ENCODE measurements at places on chromosomes 6 and 20. TPM values are rescaled to one million over a fixed set of nuclear protein-coding genes. Genes with fewer than 3 reads are reported as not detected.

CALHM4 gene
- not detected for polyA plus RNA-seq

TCF15 gene
- 5.3 TPM for polyA plus RNA-seq

GRM4 gene
- polyA plus RNA-seq: 2.2 TPM

LAMP5 gene
- polyA plus RNA-seq: 0.39 TPM

IRF4 gene
- 0.65 TPM for polyA plus RNA-seq

BACH2 gene
- 4.9 TPM for polyA plus RNA-seq

PTK7 gene
- 53.2 TPM for polyA plus RNA-seq

RNASET2 gene
- 14.3 TPM for polyA plus RNA-seq

C20orf141 gene
- polyA plus RNA-seq: not detected

GCNT2 gene
- 2.9 TPM for polyA plus RNA-seq

DNA sequence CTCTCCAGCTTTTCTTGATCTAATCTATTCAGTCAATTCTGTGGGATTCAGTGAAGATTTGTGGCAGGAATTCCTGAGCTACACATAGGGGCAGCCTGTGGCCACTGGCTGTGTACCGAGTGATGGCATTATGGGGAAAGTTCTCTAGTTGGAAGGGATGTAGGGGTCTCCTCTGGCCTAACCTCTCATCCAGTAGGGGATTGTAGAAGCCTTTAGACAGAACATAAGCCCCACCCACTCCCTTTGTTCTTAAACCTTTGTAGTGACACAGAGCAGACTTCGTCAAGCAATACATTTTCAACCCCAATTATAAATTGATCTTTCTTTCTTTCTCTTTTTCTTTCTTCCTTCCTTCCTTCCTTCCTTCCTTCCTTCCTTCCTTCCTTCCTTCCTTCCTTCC lies 188.9 kb downstream of the QKI start:
- DNase-seq: no peak

DNA sequence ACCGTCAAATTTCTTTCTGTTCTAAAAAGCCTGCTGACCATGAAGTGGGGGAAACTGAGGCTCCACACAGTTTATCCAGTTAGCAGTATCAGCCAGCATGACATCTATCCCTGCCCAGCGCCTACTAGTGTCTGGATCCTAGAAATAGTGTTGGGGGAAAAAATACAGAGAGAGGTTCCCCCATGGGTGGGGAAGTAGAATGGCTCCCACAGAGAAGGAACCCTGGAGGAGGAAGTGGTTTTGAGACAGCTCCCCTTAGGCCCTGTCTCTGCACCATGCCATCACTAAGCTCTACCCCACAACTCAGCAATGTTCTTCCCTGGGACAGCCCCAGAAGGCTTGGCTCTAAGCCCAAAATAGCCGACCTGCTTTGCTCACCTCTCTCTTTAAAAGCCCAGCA lies 153.4 kb downstream of the MBOAT1 start:
- DNase-seq: no peak

DNA sequence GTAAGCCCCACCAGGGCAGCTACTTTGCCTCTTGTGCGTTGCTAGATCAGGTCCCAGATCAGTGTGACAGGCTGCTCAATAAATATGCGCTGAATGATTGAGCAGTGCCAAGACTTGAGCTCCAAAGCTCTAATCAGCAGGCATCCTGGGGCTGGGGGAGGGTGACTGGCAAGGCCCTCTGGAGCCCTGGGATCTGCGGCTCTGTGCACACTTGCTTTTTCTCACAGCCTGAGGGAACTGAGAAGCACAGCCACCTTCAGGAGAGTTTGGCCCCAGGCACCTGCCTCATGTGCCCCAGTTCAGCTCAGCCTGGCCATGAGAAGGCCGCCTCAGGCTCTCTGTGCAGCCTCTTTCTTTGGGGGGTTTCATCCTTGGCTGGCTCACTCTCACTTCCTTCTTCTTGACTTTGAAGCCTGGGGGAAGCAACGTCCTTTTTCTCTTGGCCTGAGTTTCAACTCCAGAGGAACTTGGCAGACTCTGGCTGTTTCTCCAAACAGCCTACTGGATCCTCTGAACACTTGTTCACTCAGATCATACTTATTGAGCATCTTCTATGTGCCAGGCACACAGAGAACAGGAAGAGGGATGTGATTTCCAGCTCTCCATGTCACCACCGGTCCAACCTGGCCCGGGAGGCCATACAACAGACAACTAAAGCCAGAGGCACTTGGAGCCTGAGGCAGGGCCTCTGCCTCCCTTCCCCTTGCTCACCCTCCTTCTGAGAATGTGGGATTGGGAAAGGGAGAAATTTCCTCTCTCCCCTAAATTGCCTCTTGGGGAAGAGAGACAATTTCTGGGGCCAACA lies 114.0 kb downstream of the VEGFA start:
- peak; percentile 36 for DNase-seq

- DNase-seq: no peak
Measured at GRCh38 chr6:149158076-149158475, 159.4 kb upstream of the TAB2 start.

DNA sequence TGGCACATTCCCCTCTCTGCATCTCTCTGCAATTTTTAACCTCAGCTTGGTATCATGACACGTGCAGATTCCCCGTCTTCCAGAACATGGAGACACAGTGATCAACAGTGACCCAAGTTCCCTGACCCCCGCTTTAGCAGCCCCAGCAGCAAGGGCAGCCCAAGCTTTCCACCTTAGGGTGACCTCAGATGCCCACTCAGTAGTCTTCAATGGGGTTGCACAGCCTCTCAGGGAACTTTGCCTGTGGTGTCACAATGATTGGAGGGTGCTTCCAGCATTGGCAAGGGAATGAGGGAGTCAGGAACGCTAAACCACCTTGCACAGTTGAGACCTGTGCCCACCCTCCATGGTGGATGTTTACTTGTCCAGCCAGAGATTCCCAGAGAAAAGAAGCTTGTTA lies 287.1 kb upstream of the CDH4 start:
- DNase-seq: no peak

GRCh38 chr6:89843070-89843469 lies 13.4 kb downstream of the CASP8AP2 start:
- no peak for DNase-seq

- no peak for DNase-seq
Measured at GRCh38 chr6:135188718-135189117, 7.6 kb downstream of the MYB start.

DNA sequence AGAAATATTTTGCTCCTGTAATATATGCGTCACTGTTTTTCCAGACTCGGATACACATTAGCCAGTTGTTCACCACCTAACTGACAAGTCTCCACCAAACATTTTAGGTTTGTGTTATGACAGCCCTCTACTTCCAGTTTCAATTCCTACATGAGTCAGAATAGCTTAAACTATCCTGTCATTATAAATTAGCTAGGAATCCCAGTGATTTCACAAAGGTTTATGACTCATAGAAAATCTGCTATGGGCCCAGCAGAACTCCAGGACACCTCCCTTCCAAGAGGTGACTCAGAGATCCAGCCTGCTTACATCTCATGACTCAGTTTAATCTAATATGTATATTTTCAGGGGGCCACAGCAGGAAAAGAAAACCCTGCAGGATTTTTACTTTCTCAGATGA lies 17.4 kb upstream of the PLCB4 start:
- no peak for DNase-seq

- DNase-seq: no peak
Measured at GRCh38 chr20:11091511-11091910, 417.7 kb upstream of the JAG1 start.

- no peak for DNase-seq
Measured at GRCh38 chr20:1896484-1897258, 1.5 kb downstream of the SIRPA start.

DNA sequence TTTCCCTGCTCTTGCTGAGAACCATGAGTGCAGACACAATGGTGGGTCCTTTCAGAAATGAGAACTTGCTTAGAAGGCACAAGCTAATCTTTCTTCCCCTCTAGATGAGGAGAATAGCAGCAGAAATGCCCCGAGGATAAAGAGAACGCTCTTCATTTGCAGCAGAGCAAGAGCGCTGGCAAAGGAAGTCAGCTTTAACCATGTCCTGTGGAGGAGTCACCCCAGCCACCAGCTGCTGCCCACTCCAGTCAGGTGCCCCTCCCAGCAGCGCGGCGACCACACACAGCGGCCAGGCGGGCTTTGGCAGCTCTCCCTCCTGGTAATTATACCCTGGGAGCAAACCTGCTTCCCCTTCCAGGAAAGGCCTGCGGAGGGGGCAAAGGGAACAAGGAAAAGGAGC lies 42.4 kb upstream of the EMILIN3 start:
- DNase-seq: no peak

GRCh38 chr6:34248198-34248726 lies 544 bp downstream of the SMIM29 start:
- DNase-seq: no peak

GRCh38 chr6:9761220-9761619 lies 653.7 kb downstream of the TFAP2A start:
- DNase-seq: no peak

GRCh38 chr6:87766211-87766610 lies 64.2 kb upstream of the AKIRIN2 start:
- no peak for DNase-seq

DNA sequence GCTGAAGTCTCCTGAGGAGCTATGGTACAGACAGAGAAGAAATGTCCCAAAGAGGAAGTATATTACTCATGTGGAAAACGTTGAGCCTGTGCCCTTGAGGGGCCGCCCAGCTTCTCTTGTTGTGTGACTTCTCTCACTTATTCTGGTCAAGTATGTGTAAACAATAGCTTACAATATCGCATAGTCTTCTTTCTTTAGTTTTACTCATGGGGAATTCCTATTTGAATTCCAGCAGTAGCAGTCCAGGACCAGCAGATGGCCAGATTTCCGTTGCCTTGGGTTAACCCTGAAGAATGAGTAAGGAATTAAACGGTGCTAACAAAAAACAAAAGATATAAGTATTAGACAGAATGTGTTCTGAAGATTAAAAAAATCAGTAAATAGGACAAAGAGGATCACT lies 522.0 kb upstream of the GJE1 start:
- DNase-seq: no peak

DNA sequence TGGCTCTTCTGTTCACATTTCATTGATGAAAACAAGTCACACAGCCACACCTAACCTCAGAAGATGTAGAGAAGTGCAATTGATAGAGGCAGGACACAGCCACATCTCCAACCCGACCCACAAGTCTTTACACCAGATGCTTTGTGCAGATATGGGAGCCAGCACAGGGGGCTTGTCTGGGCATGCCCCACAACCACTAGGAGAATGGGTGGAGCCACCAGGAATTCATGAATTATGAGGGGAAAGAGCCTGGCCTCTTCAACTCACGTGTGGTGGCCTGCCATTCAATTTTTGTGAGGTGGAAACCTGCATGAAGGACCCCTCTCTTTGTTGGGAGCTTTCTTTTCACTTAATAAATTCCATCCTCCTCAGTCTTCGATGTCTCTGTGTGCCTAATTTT lies 79.1 kb downstream of the OGFRL1 start:
- DNase-seq: no peak

GRCh38 chr20:37970856-37971245 lies 62.4 kb downstream of the TTI1 start:
- no peak for DNase-seq

GRCh38 chr6:138242987-138243592 lies 24.8 kb upstream of the PBOV1 start:
- no peak for DNase-seq

- no peak for DNase-seq
Measured at GRCh38 chr20:35600176-35600992, 15.2 kb upstream of the SPAG4 start.

DNA sequence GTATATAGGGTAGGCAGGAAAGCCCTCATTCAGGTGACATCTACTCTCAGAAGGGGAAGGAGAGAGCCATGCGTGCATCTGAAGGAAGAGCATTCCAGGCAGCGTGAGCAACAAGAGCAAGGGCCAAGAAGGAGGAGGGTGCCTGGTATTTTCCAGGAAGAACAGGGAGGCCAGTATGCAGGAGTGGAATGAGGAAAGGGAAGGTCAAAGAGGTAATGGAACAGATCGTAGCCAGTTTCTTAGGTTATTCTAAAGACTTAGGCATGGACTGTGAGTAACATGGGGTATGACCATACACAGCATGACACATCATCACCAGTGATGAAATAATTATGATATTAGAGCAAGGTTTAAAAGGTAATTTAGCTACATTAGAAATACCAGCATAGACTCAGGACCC lies 24.1 kb downstream of the ALDH8A1 start:
- no peak for DNase-seq

DNA sequence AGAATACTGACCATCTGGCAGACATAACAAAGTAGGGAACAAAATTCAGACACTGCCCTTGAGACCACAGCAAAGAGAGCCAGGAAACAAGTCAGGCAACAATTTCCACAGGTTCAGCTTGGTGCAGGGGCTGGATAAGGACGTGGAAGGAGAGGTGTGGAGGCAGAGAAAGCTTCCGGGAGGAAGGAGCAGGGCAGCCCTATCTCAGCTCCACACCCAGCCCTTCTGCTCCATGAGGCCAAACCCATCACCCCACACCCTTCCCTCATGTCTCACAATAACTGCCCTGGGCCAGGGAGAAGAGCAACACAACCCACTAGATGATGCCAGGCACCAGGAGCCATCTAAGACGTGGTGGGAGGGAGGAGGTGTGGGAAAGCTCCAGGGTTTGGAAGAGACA lies 5.8 kb downstream of the SNHG17 start:
- DNase-seq: no peak

DNA sequence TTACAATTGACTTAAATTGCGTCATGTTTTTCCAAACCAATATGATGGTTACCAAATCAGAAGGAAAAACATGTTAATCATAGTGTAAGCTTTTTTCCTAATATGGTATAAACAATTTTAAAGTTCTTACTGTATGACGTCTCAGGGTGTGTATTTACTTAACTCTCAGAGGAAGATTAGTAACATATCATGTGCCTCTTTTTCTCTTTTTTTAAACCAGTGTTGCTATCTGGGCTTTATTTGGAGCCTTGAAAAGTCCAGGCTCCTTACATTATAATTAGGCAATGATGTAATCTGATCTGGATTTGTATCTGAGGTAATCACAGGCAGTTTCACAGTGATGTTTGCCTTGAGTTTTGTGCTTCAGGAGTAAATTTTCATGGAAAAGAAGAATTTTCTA lies 20.4 kb upstream of the RAB23 start:
- no peak for DNase-seq

DNA sequence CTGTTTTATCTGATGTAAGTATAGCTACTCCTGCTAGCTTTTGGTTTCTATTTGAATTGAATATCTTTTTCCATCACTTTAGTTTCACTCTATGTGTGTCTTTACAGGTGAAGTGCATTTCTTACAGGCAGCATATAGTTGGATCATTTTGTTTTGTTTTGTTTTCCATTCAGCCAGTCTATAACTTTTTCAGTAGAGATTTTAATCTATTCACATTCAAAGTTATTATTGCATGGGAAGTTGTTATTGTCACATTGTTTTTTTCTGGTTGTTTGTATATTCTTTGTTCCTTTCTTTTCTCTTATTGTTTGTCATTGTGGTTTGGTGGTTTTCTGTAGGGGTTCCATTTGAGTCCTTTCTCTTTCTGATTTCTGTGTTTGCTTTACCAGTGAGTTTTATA lies 151.2 kb downstream of the PDE10A start:
- DNase-seq: no peak

Measured in forelimb muscle (tissue), 1 donor.